Stimulated activated CD4-positive, alpha-beta T cell treated with anti-CD3 and anti-CD28 coated beads, Interleukin-2, amount 100 ng/mL, for 24 hours (primary cell): ENCODE measurements at places on chromosomes 5 and 9.

DNA sequence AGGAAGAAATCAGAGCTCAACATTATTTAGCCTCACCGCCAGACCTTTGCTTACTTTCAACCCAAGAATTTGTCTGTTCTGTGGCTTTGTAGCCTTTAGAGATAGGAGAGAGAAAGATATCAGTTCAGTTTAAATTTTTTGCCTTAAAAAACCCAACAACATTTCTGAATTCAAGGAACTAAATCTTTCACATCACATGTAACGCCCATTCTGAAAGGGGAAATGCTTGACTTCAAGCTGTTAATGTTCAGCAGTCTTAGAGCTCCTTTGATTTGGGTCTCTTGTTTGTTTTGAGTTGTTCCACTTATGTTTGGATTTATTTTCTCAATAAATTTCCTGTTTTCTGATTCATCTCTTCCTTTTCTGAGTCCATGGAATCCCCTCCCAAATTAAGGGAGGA, 294.5 kb downstream of the ARHGAP26 start:
- DNase-seq: no peak

DNA sequence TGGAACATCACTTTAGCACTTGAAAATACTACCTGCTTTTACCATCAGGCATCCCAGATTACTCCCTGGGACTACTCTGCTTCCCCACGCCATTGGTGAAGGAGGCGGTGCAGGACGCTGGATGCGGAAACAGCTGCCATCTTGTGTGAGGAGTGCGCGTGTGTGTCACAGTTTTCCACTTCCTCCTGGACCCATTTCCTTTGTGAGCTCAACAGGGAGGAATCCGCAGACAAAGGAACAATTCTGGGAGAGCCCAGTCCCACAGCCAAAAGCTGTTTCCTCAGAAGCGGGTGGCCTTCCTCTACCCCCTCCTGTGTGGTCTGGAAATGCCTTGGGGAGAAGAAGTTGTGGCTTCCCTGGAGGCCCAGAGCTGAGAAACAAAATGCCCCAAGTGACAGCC, 16.8 kb downstream of the AFAP1L1 start:
- no peak for DNase-seq

DNA sequence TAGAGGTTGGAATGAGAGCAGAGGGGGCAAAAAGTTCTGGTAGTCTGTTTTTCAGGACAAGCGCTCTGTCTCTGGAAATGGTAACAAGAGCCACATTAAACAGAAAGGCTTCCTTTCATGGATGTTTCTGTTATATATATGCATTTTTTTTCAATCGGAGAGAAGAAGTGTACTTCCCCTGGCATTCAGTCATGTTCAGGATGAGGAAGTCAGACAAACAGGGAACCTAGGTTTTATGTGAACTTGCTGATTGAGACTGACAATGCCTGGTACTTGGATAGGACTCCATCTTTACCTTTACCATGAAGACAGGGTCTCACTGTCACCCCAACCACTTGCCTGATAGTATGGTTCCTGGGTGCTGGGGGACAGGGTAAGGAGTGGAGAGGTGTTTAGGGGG, 30.1 kb upstream of the ZBED3 start:
- DNase-seq: no peak

GRCh38 chr5:87015901-87016300, 251.8 kb upstream of the RASA1 start:
- no peak for DNase-seq

GRCh38 chr5:159616952-159617351, 286.7 kb upstream of the IL12B start:
- DNase-seq: no peak

DNA sequence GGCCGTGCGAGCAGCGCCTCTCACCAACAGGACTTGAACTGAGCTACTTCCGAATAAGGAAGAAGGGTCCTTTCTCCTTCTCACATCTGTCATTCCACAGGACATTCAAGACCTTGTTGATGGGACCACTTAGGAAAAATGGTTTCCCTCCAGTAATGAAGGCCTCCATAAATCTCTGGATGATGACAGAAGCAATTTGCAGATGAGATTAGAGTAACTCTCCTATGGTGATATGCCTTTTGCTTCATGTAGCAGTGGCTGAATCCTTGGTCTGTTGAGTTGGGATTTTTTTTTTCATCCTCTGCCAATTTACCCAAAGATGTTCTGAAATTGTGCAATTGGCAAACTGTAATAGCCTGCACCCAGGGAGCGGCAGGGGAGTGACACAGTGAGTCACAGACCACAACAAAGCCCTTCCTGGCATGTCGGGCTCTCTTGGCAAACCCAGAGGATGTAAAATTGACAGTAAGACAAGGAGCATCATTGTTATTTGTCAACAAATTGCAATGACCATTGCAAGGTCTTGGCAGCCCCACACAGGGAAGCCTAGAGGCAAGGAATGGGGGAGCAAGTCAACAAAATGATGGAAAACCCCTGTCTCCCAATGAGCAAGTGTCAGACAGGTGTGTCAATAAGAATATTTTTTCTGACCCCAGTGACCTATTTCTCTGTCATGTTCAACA, 275.9 kb downstream of the ACTL7B start:
- DNase-seq: no peak

- no peak for DNase-seq
Measured at GRCh38 chr5:124920909-124921666, 174.6 kb upstream of the ZNF608 start.

GRCh38 chr5:10351199-10351905, 2.1 kb upstream of the MARCHF6 start:
- no peak for DNase-seq

- no peak for DNase-seq
Measured at GRCh38 chr5:54305737-54306136, 4.6 kb downstream of the ARL15 start.

DNA sequence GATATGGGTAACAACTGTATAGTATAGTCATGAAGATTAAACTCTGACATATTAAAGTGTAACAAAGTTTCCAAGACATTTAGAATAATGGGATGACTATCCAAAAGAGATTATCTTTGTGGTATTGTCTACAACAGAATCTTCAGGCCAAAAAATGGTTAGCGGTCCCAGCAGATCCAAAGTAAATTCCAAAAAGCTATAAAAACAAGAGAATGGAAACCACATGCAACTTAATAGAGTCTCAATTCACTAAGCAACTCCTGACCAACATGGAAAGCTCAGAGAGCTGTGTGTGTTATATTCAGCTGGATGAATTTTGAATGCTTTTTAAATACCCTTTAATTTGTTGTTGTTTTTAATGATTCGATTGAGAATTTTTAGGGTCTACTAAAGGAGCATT, 688.2 kb downstream of the CETN3 start:
- DNase-seq: no peak

DNA sequence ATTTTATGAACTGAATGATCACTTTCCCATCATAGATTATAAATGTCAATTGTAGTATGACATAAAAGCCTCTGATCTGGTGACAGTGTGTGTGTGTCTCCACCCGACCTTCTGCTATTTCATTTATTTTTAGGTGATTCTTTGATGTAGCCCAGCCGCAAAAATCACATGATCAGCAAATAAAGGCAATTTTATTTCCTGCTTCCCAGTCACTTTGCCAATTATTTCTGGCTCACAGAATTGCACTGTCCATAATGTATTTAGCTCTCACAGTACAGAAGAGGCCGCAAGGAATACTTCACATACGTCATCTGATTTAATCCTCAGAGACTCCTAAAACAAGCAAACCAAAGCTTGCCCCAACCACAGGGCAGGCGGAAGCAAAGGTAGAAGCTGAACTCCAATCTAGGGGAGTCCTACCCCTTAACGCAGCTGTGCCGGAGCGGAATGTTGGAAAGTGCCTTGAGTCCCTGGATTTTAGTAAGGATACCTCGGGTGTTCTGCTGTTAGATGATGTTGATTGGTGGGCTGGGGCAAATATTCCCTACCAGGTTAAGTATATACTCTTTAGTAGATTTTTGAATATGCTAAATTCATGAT, 384.0 kb upstream of the IRX4 start:
- no peak for DNase-seq

- DNase-seq: no peak
Measured at GRCh38 chr9:16726718-16727451, 143.6 kb downstream of the BNC2 start.

DNA sequence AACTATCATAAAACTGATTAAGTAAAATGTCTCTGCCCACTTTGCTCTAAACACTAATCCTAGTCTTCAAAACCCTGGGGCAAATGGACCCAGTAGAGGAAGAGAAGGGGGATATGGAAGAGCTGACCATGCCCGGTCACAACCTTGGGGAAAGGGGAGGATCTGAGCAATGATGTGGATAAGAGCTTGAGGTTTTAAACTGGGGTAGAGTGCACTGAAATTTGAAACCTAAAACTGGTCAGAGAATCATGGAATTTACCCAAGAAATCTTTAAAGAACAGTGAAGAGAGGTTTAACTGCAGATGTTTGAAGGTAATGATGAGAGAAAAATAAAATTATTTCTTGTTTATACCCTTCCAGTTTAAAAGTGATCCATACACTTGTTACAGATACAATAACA, 110.8 kb downstream of the MRPS30 start:
- DNase-seq: no peak

GRCh38 chr5:66982470-66982869, 214.1 kb downstream of the CD180 start:
- DNase-seq: no peak
